AG08396 (cell line): ENCODE measurements at places on chromosomes 5 and 9.

DNA sequence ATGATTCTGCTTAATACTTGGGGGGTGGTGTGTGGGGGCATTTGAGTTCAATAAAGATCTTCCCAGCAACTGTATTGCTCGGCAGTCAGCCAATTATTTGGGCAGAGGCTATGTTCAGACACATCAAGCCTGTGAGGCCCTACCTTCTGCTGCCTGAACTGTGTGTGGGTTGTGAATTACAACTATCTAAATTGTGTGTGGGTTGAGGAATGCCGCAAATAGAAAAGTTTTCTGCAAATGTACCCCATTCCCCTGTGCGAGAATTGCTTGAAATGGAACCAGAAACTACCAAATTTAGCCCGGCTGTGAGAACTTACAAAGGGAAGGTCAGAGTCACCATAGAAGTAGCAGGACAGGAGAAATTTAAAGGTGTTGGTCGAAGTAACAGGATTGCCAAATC, 360.0 kb upstream of the PIK3R1 start:
- DNase-seq = no peak

DNA sequence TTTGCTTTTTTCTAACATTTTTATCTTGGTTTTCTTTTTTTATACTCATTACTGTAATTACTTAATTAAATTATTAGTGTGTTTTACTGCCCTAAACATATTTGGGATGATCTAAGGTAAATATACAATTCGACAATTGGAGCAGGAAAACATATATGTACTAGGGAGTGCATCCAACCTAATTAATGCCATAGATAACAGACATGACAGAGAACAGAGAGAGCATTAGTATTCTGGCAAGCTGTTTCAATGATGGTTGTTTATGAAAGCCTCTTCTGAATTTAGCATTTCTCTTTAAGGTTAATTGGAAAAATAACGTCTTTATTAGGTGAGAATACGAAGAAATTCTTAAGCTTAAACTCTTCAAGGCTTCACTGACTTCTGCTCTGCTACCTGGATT, 300.1 kb upstream of the PRR16 start:
- no peak for DNase-seq

GRCh38 chr5:74567411-74567995, 73.0 kb downstream of the ENC1 start:
- no peak for DNase-seq

DNA sequence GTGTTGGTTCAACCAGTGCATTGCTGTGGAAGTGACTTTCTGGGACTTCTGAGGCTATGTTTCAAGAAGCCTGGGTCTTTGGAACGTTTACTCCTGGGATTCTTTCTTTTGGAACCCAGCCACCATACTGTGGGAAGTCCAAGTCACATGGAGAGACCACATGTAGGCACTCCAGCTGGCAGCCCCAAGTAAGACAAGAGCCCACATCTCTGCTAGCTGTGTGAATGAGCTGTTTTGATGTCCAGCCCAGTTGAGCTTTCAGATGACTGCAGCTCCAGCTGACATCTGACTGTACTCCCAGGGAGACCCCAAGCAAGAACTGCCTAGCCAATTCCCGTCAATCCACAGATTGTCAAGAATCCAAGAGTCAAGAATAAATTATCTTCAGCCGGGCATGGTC, 60.1 kb upstream of the SPATA31D4 start:
- DNase-seq = no peak

GRCh38 chr9:83406921-83407320, 131.3 kb downstream of the FRMD3 start:
- no peak for DNase-seq

- no peak for DNase-seq
Observed at GRCh38 chr5:136014049-136015002, 14.5 kb upstream of the TGFBI start.
